ENCODE measurements at places on chromosomes 2 and 18.

- no peak for DNase-seq
Observed at GRCh38 chr2:9231291-9232165, 24.9 kb downstream of the ASAP2 start.

DNA sequence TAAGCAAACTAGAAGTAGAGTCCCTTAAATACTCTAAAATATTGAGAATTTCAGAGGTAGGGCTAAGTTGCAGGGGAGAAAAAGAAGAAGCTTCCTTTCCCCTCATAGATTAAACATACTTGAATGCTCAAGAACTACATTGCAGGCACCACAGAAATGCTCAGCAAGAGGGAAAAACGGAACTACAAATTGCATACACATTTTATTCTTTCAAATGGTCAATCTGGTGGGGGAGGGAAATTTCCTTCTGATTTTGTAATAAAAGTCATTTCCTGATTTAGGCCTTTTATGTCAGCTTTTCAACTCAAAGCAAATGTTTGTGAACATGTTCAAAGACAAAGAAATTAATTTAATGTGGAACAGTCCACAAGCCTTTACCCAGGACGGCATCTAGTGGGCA, 33.0 kb downstream of the FARSB start:
- DNase-seq, result no peak

GRCh38 chr2:216956820-216957493, 97.1 kb upstream of the TNP1 start:
- DNase-seq, result no peak

GRCh38 chr2:45950606-45951005, 299.1 kb downstream of the PRKCE start:
- no peak for DNase-seq

DNA sequence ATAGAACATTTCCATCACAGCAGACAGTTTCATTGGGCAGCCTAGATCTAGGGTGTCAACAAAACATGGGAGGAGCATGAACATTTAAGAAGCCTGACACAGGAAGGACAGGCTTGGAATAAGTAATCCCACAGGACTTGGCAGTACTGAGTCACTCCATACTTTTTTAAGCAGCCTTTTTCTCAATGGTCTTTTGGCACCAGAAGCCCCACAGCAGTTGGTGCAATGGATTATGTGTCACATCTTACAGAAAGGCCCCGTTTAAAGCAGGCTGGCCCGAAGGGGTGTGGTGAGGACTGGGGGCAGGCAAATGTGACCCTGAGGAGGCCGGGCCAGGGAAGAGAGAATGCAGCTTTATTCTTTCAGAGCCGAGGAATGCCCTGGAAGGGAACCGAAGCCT, 26.6 kb downstream of the SPTBN1 start:
- no peak for DNase-seq

DNA sequence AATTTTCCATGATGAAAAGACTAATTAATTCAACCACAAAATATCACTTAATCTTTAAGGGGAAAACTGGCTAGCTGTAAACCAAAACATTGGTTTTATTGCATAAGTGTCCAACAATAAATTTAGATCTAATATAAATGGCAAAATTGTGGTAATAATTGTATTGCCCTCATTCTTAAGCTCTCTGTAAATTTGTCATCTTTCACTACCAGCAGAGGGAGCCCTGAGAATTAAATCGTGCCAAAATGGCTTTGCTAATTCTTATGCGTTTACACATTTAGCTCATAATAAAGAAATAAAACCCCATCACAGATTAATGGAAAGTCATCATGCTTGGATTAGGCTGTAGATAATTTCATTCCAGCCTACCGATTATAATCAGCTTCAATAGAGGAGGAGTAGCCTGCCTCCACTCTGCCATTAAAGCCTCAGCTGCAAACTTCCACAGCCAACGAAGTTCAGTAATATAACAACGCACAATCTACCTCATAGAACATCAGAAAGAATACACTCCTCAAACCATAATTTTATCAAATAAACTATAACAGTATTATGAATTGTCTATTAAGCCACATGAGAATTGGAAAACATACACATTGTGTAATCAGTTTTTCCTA, 70.0 kb upstream of the ATP5MC3 start:
- DNase-seq, result no peak

DNA sequence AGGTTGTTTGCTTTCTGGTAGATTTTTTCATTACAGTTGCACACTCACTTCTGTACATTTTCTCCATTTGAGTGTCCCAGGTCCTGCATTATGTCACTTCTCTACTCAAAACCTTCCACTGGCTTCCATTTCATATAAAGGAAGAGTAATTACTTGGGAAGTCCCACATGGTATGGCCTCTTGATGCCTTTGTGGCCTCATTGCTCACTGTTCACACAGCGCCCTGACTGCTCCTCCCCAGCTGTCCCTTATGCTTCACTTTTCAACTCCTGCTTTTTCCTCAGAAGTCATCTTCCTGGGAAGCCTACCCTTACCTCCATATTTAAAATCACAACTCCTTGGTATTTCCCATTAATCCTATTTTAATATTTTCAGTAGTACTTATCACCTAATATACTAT, 24.7 kb downstream of the GULP1 start:
- no peak for DNase-seq

GRCh38 chr2:105176429-105176828, 65.1 kb upstream of the GPR45 start:
- no peak for DNase-seq

- no peak for DNase-seq
Observed at GRCh38 chr18:3855966-3856365, 406.0 kb downstream of the TGIF1 start.

GRCh38 chr18:78884502-78884901, 95.1 kb upstream of the SALL3 start:
- no peak for DNase-seq

- DNase-seq, result no peak
Observed at GRCh38 chr2:143762176-143762928, 633.1 kb downstream of the ARHGAP15 start.

GRCh38 chr2:197242719-197243118, 67.9 kb downstream of the ANKRD44 start:
- DNase-seq, result no peak

DNA sequence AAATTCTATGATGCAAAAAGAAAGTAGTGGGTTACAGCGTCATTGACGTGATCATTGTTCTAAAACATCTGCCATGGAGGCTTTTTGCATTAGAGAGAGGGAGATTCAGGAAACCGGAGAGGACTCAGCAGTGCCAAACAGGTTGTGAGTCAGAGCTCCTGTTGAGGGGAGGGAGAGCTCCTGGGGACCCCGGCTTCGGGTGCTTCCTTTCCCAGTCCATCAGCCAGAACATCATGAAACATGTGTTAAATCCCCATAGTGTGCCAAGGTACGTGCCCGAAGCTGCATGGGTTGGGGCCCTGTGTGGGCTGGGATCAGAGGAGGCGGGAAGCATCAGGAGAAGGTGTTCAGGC, 791 bp upstream of the CYRIA start:
- DNase-seq, result no peak

DNA sequence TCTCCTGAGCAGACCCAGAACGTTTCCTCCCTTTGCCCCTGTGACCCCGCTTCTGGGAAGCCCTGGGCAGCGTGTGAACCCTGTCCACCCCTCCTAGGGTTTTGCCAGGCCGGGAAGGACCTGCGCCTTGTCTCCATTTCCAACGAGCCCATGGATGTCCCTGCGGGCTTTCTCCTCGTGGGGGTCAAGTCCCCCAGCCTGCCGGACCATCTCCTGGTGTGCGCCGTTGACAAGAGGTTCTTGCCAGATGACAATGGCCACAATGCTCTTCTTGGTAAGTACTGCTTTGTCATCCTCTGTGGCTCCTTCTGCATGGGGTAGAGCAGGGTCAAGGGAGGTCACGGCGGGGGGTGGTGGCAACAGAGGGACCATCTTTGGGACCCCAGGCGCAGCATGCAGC, 32.5 kb downstream of the GREB1 start:
- no peak for DNase-seq

DNA sequence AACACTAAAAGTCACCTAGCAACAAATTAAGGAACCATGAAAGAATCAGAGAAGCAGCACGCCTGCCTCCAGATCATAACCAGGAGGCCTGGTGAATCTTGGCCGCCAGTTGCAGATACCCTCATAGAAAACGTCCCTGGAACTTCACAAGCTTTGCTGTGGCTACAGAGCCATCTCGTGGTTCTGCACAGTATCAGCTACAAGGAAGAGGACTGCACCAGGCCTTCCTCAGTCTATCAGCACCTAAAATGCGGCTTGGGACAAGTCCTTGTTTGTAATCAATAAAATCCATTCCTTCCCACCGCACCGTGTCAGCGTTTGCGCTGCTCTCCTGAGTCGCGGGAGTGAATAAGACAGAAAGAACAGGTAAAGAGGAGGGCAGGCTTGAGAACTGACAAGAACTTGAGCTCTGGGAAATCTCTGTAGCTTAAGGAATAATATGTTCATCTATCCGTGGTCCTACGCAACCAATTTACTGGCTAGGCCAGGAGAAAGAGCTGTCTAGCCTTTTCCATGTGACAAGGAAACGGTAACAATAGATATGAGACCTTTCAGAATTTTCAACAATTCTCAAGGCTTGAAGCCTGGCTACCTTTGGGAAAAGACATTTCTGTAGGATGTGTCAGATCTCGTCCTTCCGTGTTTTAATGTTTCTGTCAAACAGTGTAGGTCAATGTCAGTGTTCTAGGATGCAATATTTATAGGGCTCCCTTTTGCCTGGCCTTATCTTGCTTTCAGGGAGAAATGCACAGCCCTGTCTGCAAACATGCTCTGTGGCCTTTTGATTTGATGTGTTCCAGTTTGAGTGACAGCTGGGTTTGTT, 128.5 kb upstream of the RAB12 start:
- no peak for DNase-seq

DNA sequence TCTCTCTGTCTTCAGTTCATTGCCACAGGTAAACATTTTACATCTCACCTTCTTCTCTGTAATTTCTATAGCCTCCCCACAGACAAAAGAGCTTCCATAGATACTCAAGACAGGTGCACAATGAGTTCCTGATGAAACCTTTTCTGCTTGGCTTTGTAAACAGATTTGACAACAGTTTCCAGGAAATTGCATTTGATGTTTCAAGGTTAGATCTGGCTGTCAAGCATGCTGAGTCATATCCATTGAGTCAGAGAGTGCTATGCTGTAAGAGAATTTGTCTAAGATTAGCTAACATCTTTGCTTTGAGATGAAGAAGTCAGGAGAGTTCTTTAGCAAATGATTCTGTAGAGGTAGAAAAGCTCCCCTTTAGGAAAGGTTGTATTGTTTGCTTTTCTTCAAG, 40.6 kb upstream of the MAP2 start:
- DNase-seq, result no peak

DNA sequence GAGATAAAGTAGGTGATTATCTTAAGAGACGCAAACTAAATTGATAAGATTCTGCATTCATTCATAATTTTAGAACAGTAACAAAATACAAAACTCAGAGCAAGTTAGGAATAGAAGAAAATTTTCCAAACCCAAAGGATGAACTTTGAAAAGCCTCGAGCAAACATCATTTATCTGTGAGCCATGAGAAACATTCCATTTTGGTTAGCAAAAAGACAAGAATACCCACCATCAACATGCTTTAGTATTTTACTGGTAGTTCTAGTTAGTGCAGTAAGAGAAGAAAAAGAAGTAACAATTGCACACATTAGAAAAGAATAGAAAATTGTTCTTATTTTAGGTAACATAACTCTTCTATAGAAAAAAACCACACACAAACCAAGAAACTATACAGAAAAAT, 291.3 kb upstream of the TCF4 start:
- no peak for DNase-seq

GRCh38 chr2:54723996-54724559, 616 bp downstream of the EML6 start:
- DNase-seq, result no peak

DNA sequence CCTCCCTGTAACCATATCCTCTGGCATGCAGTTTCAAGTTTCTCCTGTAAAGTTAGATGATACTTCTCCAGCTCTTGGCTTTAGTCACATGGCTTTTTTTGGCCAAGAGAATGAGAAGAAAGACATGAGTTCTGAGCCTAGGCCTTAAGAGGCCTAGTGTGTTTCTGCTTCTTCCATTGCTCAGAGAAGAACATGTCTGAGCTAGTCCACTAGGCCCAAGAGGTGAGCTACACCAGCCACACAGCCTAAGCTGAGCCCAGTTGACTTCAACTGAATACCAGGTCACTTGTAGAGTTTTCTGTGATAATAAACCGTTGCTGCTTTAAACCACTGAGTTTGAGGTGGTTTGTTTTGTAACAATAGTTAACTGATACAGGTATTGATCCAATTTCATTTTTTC, 19.9 kb upstream of the EFEMP1 start:
- DNase-seq, result no peak

DNA sequence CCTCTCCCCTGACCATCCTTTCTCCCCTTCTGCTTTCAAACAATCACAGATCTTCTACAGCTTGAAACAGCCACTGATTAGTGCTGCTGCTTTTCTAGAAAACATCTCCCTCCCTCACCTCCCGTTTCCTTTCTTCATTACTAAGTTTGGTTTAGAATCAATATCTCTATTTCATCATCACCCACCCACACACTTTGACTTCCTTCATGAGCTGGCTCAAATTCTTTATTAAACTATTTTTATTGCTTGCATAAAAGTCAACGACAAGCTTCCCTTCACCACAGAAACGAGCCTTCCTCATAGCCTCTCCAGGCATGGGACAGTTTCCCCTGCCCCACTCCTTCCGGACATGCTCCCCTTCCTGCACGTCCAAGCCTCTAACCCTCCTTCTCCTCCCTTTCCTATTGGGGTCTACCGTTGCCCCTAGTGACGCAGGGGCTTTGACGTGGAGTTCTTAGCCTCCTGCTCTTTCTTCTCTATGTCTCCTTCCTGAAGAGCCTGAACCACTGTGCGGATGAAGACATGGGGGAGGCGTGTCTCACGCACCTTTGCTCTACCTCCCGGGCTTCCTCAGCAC, 172.0 kb downstream of the AFF3 start:
- DNase-seq, result no peak

DNA sequence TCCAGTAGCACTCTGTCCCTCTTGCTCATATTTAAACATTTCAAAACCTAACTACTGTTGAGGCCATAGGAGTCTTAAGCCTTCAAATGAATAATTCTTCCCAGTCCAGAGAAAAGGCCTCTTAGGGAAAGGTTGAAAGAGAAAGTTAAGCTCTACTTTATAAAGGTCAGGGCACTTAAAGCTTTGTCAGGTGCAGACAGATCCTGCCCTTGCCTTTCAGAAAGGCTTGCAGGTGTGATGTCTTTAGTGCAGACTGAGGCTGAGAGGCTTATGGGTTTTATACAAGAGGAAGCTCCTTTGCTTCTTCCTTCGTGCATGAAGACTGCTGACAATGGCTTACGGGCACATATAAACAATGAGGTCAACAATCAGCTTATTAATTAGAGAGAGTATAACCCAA, 105.0 kb upstream of the LINC00305 start:
- DNase-seq, result no peak

Measured in stimulated activated CD8-positive, alpha-beta memory T cell treated with anti-CD3 and anti-CD28 coated beads, Interleukin-2, amount 100 ng/mL, for 48 hours (primary cell).